Astrocyte (in vitro differentiated cells and primary cell): ENCODE measurements at places on chromosomes 16 and 17. TPM values are rescaled to one million over a fixed set of nuclear protein-coding genes. Genes with fewer than 3 reads are reported as not detected.
A peak's percentile ranks its signal among the peaks of the same experiment; 100 is the strongest.

TERB1 gene
- total RNA-seq: 0.16 and 0.50 TPM in 2 replicates

GRCh38 chr16:51374346-51374745 lies 223.3 kb upstream of the SALL1 start:
- H3K36me3 ChIP-seq: no peaks in the 10 kb centered on the region
- no peaks in the 10 kb centered on the region for H3K27me3 ChIP-seq
- H3K4me1 ChIP-seq: peaks cover 6% of the 10 kb centered on the region
- H3K27ac ChIP-seq: no peak overlapping the region
- DNase-seq: peak; percentile 89

DNA sequence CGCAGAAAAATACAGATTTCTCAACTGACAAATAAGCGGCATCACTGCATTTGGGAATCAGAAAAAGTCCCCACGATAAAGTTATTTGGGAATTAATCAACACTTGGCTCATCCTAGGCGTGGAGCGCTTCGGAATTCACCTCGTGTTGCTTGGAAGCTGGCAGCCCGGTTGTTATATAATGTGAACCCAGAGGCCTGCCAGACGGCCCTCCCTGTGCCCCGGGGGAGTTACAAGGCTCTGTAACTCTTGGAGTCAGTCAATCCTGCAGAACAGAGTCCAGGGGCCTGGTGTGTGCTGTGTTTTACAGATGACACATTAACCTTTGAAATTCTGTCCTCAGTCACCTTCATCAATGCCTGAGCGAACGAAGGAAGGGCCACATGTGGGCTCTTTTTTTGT lies 111.1 kb downstream of the PITPNC1 start:
- no peak for DNase-seq
- H3K27me3 ChIP-seq: no peaks in the 10 kb centered on the region
- no peaks in the 10 kb centered on the region for H3K36me3 ChIP-seq
- H3K27ac ChIP-seq: peak overlapping the region; percentile 1
- H3K4me3 ChIP-seq: no peak overlapping the region

GRCh38 chr16:5971924-5972323 lies 874.3 kb upstream of the EEF2KMT start:
- no peaks in the 10 kb centered on the region for H3K27me3 ChIP-seq
- no peaks in the 10 kb centered on the region for H3K4me1 ChIP-seq
- peak; percentile 13 for DNase-seq
- no peak overlapping the region for H3K27ac ChIP-seq
- H3K36me3 ChIP-seq: no peaks in the 10 kb centered on the region
- H3K4me3 ChIP-seq: no peak overlapping the region

GRCh38 chr17:57406131-57406980 lies 150.0 kb downstream of the MSI2 start:
- no peaks in the 10 kb centered on the region for H3K36me3 ChIP-seq
- H3K27me3 ChIP-seq: no peaks in the 10 kb centered on the region
- peak overlapping the region; percentile 76 for H3K27ac ChIP-seq

GRCh38 chr16:12793120-12793864 lies 10.4 kb downstream of the CPPED1 start:
- H3K27ac ChIP-seq: no peak overlapping the region
- no peaks in the 10 kb centered on the region for H3K4me1 ChIP-seq
- no peak for DNase-seq
- H3K4me3 ChIP-seq: no peak overlapping the region

DNA sequence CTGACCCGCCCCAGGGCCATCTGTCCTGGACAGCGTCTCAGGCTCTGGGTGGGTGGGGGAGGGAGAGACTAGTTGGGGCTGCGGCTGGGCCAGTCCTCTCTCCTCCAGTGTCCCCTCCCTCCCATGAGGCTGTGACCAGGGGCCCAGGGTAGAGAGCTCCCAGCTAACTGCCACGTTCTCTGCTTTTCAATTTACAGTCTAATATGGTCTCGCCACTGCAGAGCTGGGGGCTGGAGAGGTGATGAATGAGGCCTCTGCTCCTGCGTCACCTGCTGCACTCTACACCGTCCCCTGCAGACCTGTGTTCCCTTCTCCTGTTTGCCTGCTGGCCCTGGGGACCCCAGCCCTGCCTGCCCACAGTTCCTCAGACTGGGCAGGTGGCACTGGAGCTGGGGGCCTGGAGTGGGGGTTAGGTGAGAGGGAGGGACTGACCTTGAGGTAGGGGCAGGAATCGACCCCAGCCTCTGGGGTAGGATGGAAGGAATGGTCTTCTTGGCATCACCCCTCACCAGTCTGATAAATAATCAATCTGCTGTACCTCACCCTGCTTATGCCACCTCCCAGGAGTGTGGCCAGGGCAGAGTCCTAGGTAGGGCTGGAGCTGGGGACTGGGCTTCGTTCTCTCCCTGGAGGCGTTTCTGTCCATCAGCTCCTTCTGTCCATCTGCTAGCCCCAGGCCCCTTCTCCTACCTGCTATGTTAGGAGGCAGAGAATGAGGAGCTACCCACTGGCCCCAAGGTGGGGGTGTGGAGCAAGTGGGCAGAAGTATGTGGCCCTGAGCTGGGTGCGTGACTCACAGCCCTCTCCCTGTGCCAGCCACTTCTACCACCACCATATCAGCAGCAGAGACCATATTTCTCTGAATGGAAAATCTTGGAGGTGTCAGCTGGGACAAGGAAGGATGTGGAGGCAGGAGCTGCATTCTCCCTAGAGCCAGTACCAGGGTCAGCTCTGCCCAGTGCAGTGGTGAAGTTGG lies 12.9 kb downstream of the SEZ6 start:
- H3K27me3 ChIP-seq: peaks cover 6% of the 10 kb centered on the region
- DNase-seq: no peak
- no peak overlapping the region for H3K4me3 ChIP-seq
- H3K27ac ChIP-seq: no peak overlapping the region
- no peaks in the 10 kb centered on the region for H3K4me1 ChIP-seq

- H3K36me3 ChIP-seq: no peaks in the 10 kb centered on the region
- DNase-seq: peak; percentile 77
- peaks cover 5% of the 10 kb centered on the region for H3K27me3 ChIP-seq
- H3K4me3 ChIP-seq: no peak overlapping the region
These were observed 26.5 kb downstream of the YPEL2 start for GRCh38 chr17:59357929-59358328.

CCL16 gene
- total RNA-seq: not detected in 2 replicates

DNA sequence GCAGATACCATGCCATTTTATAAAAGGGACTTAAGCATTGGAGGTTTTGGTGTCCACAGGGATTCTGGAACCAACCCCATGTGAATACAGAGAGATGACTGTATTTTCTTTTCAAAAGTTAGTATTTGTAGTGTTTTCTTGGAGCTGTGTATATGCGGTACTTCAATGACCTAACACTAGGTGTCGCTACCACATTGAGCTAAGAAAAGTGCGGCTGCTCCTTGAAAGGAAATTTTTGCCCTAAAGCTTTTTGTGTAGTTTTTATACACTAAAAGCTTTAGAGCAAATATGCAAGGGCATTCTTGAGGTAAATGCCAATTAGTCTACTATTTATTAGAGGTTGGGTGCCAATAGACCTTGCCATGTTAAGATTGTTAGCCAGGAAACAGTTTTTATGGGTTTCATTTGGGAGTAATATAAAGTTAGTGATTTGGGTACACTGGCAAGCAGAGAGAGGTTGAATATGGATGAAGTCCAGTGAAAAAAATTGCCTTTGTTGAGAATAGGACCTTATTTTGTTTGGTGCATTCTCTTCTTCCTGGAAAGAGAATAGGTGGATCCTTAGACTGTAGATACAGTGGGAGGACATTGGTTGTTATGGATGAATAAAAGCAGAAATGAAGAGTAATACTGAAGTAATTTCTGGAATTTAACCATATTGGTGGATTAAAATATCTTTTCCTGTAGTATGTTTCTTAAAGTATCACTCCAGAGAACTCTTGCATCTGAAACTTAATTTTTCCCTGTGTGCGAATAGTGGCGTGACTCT lies 43.3 kb downstream of the BCAS3 start:
- H3K36me3 ChIP-seq: no peaks in the 10 kb centered on the region
- no peaks in the 10 kb centered on the region for H3K27me3 ChIP-seq
- H3K4me3 ChIP-seq: no peak overlapping the region
- DNase-seq: peak; percentile 46
- H3K4me1 ChIP-seq: peaks cover 6% of the 10 kb centered on the region

- no peaks in the 10 kb centered on the region for H3K27me3 ChIP-seq
- no peaks in the 10 kb centered on the region for H3K36me3 ChIP-seq
- no peak overlapping the region for H3K4me3 ChIP-seq
- H3K4me1 ChIP-seq: no peaks in the 10 kb centered on the region
- no peak overlapping the region for H3K27ac ChIP-seq
These were observed 148.0 kb downstream of the KCNJ12 start for GRCh38 chr17:21524211-21524591.

DNA sequence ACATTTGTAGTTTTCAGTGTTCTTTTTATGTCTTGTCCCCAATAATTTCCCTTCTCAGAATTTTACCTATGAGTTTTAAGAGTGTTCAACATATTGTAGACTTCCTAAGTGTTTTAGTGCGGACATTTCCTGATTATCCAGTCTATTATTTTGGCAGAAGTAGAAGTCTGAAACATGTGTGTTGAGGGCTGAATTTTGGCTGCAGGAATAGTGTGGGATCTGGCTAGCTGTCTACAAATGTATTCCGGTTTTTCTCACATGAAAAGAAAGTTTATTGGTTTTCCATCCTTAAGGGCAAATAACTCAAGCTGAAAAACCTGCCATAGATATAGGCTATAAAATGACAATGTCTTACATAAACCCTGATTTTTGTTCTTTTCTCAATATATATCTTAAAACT lies 33.0 kb upstream of the CA10 start:
- DNase-seq: no peak
- H3K27ac ChIP-seq: no peak overlapping the region
- H3K4me1 ChIP-seq: no peaks in the 10 kb centered on the region
- H3K36me3 ChIP-seq: no peaks in the 10 kb centered on the region
- no peak overlapping the region for H3K4me3 ChIP-seq

GRCh38 chr16:31355431-31356100 lies 590 bp downstream of the ITGAX start:
- no peaks in the 10 kb centered on the region for H3K36me3 ChIP-seq
- no peak for DNase-seq
- no peaks in the 10 kb centered on the region for H3K27me3 ChIP-seq
- H3K27ac ChIP-seq: no peak overlapping the region

GRCh38 chr16:85935974-85936760 lies 37.2 kb downstream of the IRF8 start:
- peaks cover 24% of the 10 kb centered on the region for H3K27me3 ChIP-seq
- peak; percentile 39 for DNase-seq
- no peaks in the 10 kb centered on the region for H3K36me3 ChIP-seq
- no peak overlapping the region for H3K4me3 ChIP-seq

HBA2 gene
- 1.4 TPM in 1 of 2 replicates, not detected in the other for total RNA-seq

- no peaks in the 10 kb centered on the region for H3K36me3 ChIP-seq
- peaks cover 18% of the 10 kb centered on the region for H3K4me1 ChIP-seq
- peak overlapping the region; percentile 53 for H3K27ac ChIP-seq
- DNase-seq: peak; percentile 78
- no peak overlapping the region for H3K4me3 ChIP-seq
These were observed 69.2 kb upstream of the KIFC3 start for GRCh38 chr16:57871456-57871855.

DNA sequence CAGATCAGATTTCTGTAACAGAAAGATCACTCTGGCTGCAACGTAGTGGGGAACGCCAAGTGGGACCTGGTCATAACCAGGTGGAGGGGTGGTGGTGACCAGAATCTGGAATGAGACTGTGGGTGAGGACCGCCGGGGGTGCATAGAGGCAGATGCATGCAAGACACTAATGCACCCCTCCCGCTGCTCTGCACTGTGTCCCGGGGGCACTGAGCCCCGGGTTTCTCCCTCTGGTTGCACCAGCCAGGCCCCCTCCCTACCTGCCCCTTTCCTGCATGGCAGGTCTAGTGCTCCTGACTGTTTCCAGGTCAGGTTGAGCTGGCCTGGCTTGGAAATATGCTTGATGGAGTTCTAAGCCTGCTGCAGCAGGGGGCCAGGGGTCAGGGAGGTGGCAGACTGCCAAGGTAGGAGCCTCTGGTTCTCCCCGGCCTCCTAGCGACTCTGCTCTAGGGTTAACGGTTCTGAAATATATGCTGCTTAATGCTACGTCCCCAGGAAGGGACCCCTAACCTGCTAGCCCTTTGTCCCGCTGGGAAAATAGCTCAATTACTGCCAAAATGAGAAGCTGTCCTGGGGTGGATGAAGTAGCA lies 94.3 kb downstream of the SDK2 start:
- DNase-seq: no peak
- H3K4me1 ChIP-seq: no peaks in the 10 kb centered on the region

HCRT gene
- total RNA-seq: not detected in 2 replicates

PMM2 gene
- total RNA-seq: 57.8 TPM in 2 replicates
